ENCODE measurements at places on chromosomes 5 and 9.

GRCh38 chr5:176854164-176854563 lies 43.8 kb downstream of the UNC5A start:
- DNase-seq, result no peak

DNA sequence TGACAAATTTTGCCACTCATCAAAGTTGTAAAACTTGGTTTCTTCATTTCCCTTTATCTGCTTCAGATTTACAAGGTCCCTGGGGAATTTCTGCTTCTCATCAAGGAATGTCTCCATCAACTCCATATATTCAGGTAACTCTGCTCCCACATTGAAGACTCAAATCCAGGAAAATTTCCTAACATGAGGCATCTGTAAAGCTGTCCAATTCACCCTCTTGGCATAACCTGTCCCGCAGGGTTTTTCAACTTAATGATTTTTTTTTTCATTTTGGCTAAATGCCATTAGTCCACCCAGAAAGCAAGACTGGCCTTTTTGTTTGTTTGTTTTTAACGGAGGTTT lies 50.2 kb upstream of the SLC30A5 start:
- no peak for DNase-seq

- DNase-seq, result no peak
Observed at GRCh38 chr9:88672874-88673689, 138.1 kb downstream of the NXNL2 start.

DNA sequence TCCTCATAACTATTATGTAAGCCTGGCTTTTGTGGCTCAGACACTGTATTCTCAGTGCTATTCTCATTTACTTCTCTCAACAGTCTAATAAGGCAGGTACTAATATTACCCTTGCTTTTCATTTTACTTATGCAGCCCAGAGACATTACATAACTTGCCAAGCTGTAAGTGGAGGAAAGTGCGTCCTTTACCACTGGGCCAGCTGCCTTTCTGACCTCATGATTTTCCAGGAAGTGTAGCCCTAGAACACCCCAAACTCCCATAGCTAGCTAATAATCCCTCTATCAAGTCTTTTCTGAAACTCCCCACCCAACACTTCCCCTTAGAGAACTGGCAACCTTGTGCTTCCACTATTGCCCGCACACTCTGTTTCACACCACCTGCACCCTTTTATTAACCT lies 192.9 kb upstream of the HMHB1 start:
- no peak for DNase-seq

- peak; percentile 58 for DNase-seq
Observed at GRCh38 chr5:126656401-126657007, 55.8 kb downstream of the PHAX start.

DNA sequence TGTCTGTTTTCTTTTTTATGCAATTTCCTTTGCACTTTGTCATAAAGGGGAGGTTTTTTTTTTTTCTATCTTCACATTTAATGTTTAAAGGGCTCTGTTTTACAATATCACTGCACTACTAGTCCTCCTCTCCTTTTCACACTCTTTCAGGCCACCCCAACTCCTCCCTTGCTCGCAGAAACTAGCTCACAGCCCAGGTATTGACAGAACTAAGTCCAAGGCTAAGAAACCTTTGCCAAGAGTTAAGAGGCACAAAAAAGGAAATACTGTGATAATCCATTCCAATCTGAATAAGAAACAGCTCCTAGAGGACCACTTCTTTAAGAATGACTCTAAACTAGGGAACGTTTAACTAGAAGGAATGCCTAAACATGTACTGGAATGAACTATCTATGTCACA lies 1.1 kb upstream of the FGF10 start:
- no peak for DNase-seq

DNA sequence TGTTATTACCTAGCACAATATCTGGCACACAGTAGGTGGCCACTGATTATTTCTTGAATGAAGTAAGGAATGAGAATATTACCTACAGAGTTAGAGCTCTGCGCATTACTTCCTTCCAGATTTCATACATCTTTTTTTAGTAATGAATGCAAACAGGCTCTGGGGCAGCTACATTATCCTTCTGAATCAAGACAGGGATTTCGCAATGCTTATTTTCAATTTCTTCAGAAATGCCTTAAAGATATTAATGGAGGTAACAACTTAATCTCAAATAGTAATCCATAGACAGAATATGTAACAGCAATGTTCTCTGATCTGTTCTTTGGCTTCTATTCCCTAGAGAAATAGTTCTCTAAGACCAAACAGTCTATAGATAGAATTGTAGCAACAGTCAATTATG lies 32.6 kb downstream of the CDKN2A start:
- DNase-seq, result no peak

DNA sequence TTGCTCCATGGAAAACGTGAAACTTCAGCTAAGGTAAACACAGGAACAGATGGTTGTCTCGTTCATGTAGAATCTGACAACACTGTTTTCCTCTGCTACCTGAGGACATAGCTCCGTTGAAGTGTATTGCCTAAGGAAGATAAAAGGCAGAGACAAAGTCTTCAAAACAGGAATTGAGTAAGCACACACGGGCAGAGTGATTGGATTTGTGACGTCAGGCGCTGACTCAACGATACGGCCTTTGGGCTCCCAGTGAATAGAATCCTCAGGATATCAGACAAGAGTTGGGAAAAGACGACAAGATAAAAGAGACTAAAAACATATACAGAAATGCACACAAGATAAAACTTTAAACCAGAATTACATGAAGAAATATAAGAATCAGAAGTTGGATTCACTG lies 787.1 kb upstream of the CTNND2 start:
- DNase-seq, result no peak

GRCh38 chr5:117131876-117132275 lies 557.3 kb upstream of the SEMA6A start:
- DNase-seq, result no peak

DNA sequence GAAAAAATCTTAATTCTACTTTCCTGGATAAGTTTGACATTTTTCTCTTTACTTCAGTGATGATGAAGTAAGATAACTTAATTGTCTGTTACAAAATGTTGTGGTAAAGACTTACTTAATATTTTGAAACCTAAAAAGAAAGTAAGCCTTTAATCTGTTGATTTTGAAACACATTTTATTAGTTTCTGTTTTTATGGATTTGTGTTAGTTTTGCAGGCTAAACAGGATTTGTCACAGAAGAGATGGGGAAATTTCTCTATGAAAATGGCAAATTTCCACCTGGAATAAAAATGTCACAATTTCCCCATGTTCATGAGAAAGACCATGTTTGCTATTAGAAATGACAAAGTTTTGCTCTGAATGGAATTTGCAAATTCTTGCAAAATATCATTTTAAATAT lies 237.1 kb downstream of the RFX3 start:
- no peak for DNase-seq

- DNase-seq, result no peak
Observed at GRCh38 chr5:3606121-3606831, 10.6 kb downstream of the IRX1 start.

GRCh38 chr9:74940600-74940999 lies 12.1 kb downstream of the C9orf40 start:
- no peak for DNase-seq

DNA sequence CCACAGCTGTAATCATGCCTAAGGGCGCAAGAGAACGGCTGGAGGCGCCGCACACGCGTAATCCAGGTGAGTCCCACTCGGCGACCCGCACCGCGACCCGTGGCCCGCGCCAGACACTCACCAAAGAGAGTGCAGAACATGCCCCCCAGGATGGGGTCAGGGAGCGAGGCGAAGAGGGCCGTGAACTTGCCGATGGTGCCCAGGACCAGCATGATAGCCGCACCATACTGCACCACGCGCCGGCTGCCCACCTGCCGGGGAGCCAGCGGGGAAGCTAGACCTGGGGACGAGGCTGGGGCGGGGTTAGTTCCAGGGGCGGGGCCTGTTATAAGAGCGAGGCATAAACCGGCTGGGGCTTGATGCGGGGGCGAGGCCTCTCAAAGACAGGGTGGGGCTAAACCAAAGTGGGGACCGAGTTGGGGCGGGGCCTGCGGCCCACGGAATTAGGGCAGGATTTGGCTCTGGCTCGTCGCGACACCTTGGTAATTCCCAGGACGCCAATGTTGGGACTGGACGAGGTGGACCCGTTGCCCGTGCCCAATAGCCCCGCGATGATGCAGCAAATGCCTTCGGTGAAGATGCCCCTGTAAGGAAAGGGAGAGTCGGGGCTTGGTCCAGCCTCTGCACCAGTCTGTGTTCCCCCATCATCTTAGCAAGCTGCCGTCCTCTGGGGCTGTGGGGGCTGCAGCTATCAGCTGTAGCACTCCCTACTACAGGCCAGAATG lies 4.8 kb downstream of the SLC23A1 start:
- no peak for DNase-seq

DNA sequence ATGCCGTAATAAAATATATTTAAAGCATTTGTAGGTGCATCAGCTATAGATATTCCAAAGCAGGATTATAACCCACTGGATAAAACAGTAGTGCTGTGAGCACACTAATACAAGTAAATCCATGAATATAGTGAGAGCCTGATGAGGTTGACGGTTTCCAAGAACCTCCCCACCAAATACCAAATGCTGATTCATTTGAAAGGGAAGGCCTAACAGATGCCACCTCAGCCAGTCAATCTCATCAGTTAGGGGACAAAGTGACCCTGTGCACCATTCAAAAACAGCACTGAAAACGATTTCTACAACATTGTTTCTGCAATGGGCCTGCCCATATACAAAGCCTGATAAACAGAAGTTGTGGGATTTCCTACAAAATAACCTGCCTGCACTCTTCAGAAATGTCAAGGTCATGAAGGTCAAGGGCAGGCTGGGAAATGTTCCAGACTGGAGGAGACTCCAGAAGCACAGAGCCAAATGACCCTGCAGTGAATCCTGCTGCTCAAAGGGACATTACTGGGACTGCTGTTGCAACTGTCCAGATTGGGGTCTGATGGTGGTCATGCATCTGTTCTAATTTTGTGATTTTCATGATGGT lies 69.6 kb downstream of the ROR2 start:
- no peak for DNase-seq

DNA sequence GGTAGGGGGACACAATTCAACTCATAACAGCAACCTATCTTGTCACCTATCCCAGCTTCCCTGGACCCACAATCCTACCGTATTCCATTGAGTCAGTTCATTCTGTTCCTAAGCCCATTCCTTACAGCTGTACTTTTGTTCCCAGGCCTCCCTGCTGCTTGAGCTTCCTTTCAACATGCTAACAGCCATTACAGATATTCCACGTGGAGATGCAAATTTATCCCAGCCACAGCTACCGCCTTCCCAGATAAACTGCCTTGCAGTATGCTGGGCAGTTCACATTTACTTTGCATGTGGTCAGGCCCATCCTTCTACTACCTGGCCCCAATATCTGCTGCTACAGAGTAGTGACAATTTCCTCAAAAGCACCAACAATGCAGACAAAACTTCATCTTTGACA lies 23.0 kb downstream of the RIGI start:
- DNase-seq, result no peak

DNA sequence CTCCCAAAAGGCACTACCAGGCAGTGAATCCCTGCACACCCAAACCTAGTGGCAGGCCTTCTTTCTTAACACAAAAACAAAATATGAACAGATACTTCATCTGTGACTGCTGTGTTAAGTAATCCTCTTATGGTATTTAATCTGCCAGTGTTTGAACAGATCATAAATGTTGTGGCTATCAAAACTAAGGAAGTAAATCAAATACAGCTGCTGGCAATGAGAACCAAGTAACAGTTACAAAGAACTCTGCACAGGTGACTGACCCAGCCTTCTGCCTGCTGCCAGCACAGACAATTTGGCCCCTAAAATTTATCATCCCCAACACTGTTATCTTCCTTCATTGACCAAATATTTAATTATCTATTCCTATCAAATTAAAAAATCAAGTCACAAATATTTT lies 78.0 kb downstream of the GNAQ start:
- DNase-seq, result no peak

- no peak for DNase-seq
Observed at GRCh38 chr9:70826562-70826961, 294.9 kb downstream of the TRPM3 start.

- DNase-seq, result no peak
Observed at GRCh38 chr5:62574599-62574998, 4.0 kb upstream of the LRRC70 start.

DNA sequence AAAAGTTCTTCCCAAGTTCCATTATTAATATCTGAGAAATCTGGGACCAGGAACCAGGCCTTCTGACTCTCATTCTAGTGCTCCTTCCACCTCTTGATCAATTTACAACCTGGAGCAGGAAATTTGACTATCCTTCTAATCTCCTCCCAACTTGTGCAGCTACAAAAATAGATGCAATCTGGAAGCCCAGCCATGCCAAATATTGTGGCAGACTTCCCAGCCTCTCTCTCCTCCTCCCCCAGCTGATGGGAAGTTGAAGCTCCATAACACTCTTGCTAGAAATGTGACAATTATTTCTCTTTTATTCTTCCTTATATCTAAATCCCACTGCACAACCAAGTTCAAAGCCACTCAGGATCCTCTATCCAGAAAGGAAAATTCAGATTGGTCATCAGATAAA lies 252.1 kb downstream of the SEC61B start:
- no peak for DNase-seq

GRCh38 chr9:108434502-108434901 lies 421.3 kb downstream of the ACTL7B start:
- no peak for DNase-seq

- DNase-seq, result no peak
Observed at GRCh38 chr5:135714126-135714894, 120.2 kb upstream of the SLC25A48 start.
